Eye (tissue), 1 donor: ENCODE measurements at places on chromosomes 12 and 14.

- DNase-seq: no peak
Measured at GRCh38 chr14:72824051-72824450, 69.8 kb downstream of the DPF3 start.

GRCh38 chr14:61647704-61648103, 47.6 kb upstream of the HIF1A start:
- no peak for DNase-seq

- no peak for DNase-seq
Measured at GRCh38 chr12:41473441-41473840, 285.3 kb downstream of the PDZRN4 start.

DNA sequence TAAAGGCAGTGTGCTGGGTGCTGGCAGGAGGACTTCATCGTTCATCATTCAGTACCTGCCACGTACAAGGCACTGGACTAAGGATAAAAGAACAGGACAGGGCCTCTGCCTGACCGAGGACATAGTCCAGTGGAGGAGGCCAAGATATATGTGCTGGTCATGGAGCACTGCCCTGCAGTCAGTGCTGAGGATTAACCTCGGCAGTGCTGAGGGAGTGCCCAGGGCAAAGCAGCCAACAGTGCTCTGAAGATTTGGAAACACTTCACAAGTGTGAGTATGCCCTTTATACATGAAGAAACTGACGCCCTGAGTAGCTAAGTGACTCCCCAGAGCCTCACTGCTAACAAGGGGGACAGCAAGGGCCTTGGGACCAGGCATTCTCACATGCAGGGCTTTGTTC, 71.4 kb upstream of the RFX4 start:
- DNase-seq: no peak

DNA sequence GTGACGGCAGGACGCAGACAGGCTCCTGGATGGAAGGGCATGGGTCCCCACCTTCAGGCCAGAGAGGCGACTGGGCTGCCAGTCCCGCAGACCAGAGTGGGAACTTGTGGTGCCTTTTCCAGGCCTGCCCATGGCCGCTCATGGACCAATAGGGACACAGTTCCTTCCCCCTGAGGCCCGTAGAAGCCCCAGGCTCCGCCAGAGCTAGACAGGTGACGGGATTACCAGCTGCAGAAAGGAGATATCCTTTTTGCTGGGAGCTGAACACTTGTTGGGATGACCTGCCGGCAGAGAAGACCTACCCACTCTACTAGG, 73.6 kb upstream of the RASSF8 start:
- DNase-seq: no peak
